ENCODE measurements at places on chromosomes 5 and 9. TPM values are rescaled to one million over a fixed set of nuclear protein-coding genes. Genes with fewer than 3 reads are reported as not detected.

The IFNK gene
- not detected for total RNA-seq

The QRFP gene
- not detected for total RNA-seq

The PCDH12 gene
- 0.80 TPM for total RNA-seq

The C9orf50 gene
- total RNA-seq = not detected

- peak; percentile 69 for DNase-seq
These were observed 13.8 kb downstream of the PROP1 start for GRCh38 chr5:177982072-177982727.

GRCh38 chr5:170446365-170446764, 57.2 kb upstream of the KCNMB1 start:
- DNase-seq = no peak

DNA sequence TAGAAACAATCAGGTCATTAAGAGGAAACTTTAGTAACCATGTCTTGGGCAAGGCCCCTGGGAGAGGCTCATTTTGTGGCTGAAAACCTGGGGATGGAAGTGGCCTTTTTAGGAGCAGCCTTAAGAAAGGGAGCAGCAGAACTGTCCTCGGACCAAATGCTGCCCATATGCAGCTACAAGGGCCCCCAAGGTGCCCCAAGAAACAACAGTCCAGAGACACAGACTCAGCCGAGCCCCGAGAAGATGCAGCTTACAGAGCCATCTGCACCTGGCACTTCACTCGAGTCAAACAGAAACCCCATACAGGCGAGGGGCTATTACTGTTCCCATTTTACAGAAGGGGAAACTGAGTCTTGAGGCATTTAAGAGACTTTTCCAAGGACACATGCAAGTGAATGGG, 58.0 kb downstream of the COL23A1 start:
- DNase-seq = no peak

DNA sequence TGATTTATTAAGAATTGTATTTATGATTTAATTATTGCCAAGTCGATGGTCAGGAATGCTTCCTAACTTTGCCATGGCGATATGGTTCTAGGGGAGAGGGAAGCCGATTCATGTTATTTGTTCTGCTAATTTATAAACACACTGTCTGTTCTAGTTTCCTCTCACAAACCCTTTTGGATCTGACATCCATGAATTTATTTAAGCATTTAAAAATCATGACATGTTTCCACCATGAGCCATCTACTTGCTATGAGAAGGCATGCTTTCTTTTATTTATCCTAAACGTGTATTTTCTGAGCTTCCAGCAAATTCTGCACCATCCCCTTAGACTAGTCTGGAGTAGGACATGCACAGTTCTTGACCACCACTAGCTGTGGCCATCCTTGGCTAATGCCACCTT, 136.6 kb upstream of the STC2 start:
- DNase-seq = no peak

DNA sequence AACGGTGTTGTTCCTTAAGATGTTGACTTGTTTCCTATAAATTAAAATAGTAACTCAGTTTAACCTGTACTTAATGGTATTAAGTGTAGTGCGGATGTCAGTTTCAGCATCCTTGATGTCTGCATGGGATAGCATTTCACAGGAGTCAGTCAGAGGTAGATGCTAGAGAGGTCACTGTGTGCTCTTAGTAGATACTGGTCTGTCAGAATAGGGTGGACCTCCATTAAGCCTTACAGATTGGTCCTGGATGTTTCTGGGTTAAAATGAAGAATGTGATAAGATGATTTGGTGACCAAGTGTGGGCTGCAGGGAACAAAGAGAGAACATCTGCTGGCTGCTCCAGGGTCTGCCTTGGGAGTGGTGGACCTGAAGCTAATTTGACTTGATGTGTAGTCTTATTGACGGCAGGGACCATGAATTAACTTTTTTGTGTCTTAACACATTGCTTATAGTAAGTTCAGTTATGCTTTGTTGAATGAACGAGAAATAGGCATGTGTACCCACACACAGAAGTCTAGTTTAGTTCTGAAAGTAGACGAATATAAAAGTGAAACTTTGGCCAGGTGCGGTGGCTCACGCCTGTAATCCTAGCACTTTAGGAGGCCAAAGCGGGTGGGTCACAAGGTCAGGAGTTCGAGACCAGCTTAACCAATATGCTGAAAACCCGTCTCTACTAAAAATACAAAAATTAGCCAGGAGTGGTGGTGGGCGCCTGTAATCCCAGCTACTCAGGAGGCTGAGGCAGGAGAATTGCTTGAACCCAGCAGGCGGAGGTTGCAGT, 12.5 kb downstream of the RAB24 start:
- no peak for DNase-seq
